T-helper 9 cell (primary cell): ENCODE measurements at places on chromosomes 16 and 17.

DNA sequence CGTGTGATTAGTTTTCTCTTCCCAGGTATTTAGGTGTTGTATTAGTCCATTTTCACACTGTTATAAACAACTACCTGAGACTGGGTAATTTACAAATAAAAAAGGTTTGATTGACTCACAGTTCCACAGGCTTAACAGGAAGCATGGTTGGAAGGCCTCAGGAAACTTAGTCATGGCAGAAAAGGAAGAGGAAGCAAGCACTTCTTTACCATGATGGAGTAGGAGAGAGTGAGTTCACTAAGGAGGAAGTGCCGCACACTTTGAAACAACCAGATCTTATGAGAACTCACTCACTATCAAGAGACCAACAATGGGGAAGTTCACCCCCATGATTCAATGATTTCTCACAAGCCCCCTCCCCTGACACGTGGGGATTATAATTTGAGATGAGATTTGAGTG is 1343.7 kb upstream of the GOT2 start:
- DNase-seq = no peak

GRCh38 chr16:67801241-67801640 is 5.1 kb downstream of the RANBP10 start:
- DNase-seq = no peak

GRCh38 chr16:84555418-84556196 is 51.1 kb upstream of the MEAK7 start:
- DNase-seq = no peak

DNA sequence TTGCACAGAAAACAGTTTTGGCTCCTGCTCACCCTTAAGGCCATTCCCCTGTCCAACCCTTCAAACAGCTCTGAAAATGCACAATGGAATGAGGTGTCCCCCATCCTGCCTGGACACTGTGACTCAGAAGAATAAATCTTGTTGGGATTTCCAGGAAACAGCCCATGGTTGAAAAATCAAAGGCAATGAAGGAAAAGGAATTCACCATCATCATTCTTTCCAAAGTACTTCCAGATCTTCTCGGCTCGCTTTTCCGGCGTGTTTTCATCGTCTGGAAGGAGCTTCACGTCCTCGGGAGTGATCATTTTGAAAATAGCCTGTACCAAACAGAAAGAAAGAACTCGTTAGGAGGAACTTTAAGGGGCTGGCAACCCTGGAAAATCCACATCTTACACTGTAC is 4.3 kb downstream of the RCVRN start:
- DNase-seq = no peak

DNA sequence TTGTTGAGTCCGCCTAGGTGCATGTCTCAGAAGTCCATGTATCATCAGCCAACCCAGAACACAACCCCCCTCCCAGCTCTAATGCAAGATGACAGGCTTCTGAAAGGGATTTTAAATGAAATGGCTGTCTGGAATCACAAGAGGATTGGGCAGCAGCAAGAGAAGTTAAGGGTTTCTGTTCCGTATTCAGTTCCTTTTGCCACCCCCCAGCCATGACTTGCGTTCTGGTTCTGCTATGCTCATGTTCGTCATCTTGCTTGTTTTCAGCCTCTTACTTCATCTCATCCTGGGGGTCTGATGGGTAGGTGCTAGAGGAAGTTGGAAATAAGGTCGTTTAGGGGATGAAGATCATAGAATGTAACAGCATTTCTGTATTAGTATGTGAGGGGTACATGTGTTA is 12.0 kb downstream of the MINK1 start:
- no peak for DNase-seq

GRCh38 chr16:1444730-1445517 is 568 bp upstream of the CCDC154 start:
- no peak for DNase-seq

- DNase-seq = no peak
Observed at GRCh38 chr17:62847426-62847825, 39.3 kb upstream of the MARCHF10 start.

GRCh38 chr17:55420067-55420775 is 1.4 kb downstream of the MMD start:
- DNase-seq = no peak

GRCh38 chr16:58727796-58728568 is 6.1 kb downstream of the GOT2 start:
- DNase-seq = no peak

- DNase-seq = peak; percentile 33
Observed at GRCh38 chr16:68396481-68396880, 51.8 kb downstream of the SMPD3 start.

- no peak for DNase-seq
Observed at GRCh38 chr16:6341981-6342380, 990.7 kb upstream of the RBFOX1 start.

GRCh38 chr16:87856791-87857228 is 12.5 kb downstream of the SLC7A5 start:
- DNase-seq = no peak

DNA sequence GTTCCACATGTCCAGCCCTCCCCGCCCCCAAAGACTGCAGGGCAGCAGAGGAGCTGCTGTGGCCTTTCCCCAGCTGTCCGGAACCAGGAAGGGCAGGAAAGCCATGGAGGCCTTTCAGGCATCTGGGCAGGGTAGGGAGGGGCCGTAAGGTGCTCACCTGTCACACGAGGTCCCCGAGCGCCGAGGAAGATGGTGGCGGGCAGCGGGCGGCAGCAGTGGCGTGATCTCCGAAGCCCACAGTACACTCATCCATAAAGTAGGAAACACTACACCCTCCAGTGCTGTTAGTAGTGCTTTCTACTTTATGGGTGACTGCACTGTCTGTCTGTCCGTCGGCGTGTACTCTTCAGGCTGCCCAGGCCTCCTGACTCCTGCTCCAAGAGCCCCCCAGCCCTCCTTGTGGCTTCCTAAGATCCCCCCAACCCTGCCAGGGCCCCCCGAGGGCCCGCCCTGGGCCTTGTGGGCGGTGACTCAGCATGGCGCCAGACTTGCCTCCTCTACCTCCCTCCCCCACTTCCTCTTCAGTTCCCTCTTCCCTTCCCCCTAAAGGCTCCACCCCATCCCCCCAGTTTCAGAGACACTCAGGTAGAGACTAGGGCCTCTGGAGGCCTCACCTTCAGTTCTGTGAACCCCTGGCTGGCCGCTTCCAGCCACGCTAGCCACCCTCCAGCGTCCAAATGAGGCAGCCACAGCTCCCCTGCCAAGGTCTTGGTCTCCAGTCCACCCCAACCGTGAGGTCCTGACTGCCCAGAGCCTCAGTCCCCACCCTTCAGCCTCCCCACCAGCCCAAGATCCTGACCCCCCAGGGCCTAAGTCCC is 2.6 kb upstream of the TSPOAP1 start:
- DNase-seq = peak; percentile 49

- no peak for DNase-seq
Observed at GRCh38 chr17:15321556-15322251, 19.7 kb downstream of the TEKT3 start.

DNA sequence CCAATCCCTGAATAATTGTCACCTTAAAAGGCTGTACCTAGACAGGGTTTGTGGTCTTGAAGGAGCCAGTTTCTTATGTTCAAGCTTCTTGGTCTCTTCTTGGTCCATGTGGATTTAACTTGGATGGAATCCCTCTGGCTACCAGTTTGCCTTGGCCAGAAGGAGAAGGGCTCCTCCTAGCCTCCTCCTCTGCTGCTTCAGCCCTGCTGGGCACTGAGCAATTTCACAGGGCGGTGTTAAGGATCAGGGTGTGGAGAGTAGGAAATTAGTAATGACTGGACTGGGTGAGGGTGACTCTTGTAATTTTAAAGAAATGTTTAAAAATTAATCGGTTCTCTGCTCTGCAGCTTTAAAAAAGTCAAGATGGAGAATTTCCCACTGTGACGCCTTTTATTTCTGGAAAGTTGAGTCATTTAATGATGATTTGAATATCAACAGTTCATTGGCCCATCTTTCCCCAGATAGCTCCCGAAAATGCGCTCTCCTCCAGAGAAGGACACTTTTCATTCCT is 96.4 kb downstream of the MSI2 start:
- DNase-seq = no peak

DNA sequence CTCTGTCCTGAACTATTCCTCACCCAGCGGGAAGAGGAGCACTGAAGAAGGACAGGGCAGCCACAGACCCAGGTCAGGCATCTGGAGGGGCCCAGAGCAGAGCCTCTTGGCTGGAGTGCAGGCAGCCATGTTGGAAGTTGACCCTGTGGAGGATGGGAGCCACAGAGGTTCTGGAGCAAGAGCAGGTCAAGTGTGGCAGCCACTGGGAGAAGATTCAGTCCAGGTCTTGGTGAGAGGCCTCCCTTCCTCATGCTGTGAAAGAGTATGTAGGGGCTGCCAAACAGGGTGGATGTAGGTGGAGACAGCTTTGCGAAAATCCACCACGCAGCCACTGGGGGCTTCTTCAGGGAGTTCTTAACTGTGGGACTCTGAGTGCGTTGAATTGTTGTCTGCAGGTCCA is 590 bp upstream of the CD79B start:
- DNase-seq = no peak

- no peak for DNase-seq
Observed at GRCh38 chr17:45924332-45924820, 30.0 kb downstream of the MAPT start.

- DNase-seq = no peak
Observed at GRCh38 chr16:66154801-66155200, 211.7 kb upstream of the CDH5 start.

DNA sequence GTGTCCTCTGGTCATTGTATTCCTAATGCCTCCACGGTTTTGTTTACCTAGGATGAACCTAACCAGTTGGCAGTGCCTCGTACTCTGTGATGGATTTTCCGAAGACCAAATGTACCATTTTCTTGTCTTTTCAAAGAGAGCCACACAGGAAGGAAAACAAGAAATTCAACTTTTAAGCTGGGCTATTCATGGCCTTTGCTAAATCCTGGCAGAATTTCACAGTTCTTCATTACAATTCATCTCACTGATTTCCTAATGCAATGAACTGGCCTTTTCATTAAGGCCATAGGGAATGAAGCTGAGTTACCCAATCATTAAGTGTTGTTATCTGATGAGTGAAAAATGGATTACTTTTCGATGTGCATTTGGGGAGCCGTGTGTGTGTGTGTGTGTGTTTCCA is 7.9 kb upstream of the KCNJ16 start:
- no peak for DNase-seq

- DNase-seq = no peak
Observed at GRCh38 chr16:85789773-85790172, 9.6 kb downstream of the EMC8 start.

DNA sequence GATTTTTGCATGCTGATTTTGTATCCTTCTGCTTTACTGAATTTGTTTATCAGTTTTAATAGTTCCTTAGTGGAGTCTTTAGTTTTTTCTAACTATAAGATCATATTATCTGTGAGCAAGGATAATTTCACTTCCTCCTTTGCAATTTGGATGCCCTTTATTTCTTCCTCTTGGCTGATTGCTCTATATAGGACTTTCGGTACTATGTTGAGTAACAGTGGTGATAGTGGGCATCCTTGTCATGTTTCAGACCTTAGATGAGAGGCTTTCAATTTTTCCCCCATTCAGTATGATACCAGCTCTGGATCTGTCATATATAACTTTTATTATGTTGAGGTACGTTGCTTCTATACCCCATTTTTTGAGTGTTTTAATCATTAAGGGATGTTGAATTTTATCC is 224.5 kb upstream of the CNTNAP4 start:
- DNase-seq = no peak

- no peak for DNase-seq
Observed at GRCh38 chr17:73800893-73801292, 156.6 kb upstream of the SDK2 start.

DNA sequence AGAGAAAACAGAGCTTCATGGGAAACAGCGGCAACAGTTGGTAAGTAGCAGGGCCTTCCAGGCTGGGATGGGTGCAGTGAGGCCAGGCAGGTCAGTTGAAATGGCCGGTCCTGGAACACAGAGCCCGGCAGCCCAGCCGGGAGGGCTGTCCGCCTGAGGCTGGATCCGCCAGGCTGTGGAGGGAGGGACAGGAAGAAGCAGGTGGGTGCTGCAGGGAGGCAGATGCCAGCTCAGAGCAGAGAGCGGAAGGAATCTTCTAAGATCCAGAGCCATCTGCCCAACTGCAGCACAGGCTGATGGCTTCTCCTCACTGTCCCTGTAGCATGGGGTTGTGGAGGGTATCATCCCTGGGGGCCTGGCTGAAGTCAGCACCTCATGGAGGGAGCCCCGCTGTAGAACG is 599 bp downstream of the RNF112 start:
- no peak for DNase-seq

DNA sequence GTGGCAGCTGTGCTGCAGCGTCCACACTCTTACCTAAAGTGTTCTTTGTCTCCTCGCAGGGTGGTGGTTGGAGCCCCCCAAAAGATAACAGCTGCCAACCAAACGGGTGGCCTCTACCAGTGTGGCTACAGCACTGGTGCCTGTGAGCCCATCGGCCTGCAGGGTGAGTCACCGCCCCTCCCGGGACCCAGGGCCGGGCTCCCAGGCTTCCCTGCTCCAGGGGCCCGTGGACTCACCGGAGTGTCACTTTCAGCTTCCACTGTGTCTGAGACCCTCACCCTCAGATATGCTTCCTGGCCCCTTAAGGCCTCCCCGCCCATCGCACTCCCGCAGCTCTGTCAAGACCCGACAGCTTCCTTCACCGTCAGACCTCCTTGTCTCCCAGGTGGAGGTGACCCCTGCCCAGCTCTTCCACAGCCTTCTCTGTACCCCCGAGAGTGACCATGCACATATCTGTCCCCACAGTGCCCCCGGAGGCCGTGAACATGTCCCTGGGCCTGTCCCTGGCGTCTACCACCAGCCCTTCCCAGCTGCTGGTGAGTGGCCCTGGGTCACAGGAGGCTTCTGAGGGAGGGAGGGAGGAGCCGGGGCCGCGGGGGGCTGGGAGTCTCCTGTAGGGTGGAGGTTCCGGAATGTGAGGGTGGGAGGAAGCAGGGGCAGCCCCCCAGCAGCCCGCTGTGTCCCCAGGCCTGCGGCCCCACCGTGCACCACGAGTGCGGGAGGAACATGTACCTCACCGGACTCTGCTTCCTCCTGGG is 1.8 kb downstream of the ITGAX start:
- DNase-seq = no peak

DNA sequence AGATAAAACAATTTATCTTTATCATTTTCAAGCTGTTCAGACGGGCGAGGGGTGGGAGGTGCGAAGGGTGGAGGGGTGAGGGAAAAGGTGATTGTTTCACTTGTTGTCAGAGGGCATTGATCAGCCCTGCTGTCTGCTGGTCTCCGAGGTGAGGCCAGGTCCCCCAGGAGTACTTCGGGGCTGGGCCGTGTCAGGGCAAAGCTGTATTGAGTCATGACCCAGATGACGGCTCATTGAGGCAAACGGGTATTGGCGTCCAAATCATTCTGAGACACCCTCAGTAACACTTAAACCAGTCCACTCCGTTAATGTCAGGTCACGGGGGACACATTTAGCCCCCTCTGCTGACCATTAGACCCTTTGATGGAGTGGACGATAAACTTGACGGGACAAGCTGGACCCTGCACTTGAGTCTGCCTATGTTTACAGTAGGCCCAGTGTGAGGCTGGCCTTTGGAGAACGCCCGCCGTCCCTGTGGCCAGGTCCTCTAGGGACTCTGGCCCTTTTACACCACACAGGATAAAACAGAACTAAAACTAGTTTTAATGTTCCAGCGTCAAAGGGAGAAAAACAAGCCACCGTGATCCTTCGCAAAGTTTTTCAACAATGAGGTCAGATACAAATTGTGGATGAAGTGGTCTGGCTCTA is 502.2 kb upstream of the ZFHX3 start:
- DNase-seq = no peak
